Stimulated activated CD8-positive, alpha-beta memory T cell treated with anti-CD3 and anti-CD28 coated beads, Interleukin-15, amount 100 ng/mL, for 24 hours (primary cell): ENCODE measurements at places on chromosomes 2 and 18.

GRCh38 chr2:149538138-149538833 is 49.3 kb downstream of the MMADHC start:
- no peak for DNase-seq

DNA sequence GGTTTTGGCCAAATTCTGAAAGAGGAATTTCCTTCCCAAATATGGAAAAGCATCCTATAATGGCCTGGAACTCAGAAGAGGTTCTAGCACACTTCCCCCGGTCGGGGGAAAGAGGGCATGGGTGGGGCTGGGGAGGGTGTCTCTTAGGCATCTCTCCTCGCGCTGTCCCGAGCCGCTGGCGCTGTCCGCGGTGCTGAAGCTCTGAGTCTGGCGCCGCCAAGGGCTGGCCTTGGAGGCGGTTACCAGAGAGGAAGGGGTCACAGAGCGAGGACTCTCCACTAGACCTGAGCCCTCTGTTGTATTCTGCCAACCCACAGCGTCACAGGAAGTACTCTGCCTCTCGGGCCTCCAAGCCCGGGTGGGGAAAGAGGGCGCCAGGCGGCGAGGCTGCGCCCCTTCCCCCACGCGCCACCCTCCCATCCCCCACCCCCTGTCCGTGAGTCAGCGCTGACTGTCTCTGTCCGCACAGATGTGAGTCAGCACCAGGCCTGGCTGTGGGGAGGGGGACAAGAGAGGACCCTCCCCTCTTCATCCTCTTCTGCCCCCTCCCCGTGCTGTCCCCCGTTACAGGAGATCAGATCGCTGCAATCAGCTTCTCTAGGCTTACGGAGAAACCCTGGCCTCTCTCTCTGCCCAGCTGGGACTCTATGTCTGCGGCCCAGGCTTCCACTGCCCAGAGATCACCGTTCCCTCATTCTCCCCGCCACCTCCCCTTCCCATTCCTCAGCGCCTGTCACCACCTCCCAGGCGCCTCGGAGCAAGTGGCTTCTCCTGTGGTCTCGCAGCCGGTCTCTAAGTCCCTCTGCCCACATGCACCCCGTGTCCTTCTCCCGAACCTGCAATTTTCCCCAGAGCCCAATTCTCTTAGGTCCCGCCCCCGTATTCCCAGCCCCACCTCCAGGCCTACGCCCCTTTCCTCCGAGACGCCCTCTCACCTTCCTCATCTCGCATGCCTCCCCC is 779 bp downstream of the PTPRN start:
- peak; percentile 48 for DNase-seq

DNA sequence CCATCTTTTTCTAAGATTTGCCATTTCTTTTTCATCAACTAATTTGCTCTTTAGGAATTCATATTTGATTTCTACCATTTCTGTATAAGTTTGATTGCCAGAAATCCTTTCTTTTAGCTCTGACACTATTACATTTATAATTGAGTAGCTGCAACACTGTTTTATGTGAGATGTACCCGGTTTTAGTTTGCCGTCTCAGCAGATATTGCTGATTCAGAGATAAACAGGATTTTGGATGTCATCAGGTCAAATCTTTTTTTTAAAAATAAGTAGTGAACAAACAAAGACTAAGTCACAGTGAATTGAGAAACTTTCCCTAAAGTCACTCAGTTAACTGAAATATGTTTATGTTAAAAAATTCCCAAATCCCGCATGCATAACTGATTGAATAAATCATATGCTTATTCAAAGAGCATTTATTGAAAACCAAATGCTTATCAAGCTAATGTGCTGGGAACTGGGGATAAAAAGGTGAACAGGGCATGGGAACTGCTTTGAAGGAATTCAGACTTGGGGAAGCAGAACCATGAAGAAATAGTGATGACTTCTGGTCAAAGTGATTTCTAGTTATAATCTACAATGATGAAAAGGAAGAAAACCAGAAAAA is 19.5 kb upstream of the CCDC102B start:
- no peak for DNase-seq

DNA sequence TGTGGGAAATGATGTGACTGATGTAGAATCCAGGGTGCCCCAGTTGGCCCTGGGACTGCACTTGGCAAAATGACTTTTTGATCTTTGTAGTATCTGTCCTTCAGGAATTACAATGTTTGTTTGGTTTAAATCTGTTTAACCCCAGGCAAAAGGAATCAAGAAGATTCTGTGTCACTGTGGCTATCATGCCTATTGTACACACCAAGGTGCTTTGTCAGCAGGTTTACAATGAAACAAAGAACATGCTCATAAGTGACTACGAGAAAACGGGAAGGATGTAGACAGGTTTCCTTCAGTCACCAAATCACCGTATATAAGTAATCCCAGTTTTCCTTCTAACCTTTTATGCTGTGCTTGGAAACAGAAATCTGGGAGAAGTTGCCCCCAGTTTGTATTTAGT is 109.5 kb downstream of the RTN4 start:
- no peak for DNase-seq

- DNase-seq, result no peak
These were observed 488.4 kb upstream of the PIK3C3 start for GRCh38 chr18:41466436-41467160.
